Cortex of kidney (tissue), 1 donor: ENCODE measurements at places on chromosomes 6 and 20.

DNA sequence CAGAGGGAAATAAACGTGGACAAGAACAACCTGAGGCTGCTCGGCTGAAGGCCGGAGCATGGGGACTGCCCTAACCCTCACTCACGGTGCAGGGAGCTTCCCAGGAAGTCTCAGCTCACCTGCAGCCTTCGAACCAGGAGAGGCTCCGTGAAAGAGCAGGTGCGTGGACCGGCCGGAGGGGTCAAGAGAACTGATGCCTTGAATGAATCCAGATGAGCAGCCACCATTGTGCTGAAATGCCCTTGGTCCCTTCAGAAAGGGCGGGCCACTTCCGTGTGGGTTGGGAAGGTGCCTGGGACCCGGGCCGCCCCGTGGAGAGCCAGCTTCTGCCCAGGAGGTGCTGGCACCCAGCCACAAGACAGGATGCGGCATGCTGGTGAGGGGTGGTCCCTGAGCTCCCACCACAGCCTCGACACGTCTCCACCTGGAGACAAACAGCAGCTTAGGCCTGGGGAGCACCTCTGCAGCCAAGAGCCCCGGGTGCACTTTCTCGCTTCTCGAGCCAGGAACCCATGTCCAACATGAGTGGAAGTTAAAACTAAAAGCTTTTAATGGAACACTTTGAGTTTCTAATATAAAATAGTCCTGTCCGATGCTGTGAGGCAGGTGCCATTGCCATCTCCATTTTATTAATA lies 83.5 kb downstream of the TTLL2 start:
- DNase-seq, result no peak

- no peak for DNase-seq
Measured at GRCh38 chr6:122681705-122682104, 71.5 kb downstream of the PKIB start.

GRCh38 chr6:33008944-33009861 lies at the start of gene HLA-DOA:
Gene HLA-DOA (minus strand): TSS chr6:33009591.
- no peak for DNase-seq

DNA sequence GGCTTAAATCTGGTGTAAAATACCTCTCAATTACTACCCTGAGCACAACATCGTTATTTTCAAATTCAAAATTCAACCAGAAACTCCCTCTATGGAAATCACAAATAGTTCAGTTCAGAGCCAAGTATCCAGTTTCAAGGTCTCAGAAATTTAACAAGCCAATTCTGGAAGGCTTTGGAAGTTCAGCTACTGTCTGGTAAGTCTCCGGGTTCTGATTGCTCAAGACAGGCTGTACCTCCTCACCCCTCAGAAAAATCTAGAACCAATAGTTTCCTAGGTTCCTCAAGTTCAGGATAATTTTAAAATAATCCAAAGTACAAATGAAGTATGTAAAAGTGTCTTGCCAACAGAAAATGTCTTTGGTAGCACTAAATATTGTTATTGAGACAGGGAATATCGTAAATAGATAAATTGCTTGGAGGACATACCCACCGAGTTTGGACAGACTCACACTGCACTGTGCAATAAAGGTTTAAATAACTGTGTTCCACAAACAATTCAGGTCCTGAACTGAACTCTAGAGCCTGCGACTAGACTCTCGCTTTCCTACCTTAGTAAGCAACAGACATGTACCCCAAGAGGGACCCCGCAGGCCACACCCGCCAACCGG lies 729 bp downstream of the ATG5 start:
- no peak for DNase-seq

GRCh38 chr6:63537201-63537958 lies 34.9 kb upstream of the LOC128125822 start:
- DNase-seq, result no peak

DNA sequence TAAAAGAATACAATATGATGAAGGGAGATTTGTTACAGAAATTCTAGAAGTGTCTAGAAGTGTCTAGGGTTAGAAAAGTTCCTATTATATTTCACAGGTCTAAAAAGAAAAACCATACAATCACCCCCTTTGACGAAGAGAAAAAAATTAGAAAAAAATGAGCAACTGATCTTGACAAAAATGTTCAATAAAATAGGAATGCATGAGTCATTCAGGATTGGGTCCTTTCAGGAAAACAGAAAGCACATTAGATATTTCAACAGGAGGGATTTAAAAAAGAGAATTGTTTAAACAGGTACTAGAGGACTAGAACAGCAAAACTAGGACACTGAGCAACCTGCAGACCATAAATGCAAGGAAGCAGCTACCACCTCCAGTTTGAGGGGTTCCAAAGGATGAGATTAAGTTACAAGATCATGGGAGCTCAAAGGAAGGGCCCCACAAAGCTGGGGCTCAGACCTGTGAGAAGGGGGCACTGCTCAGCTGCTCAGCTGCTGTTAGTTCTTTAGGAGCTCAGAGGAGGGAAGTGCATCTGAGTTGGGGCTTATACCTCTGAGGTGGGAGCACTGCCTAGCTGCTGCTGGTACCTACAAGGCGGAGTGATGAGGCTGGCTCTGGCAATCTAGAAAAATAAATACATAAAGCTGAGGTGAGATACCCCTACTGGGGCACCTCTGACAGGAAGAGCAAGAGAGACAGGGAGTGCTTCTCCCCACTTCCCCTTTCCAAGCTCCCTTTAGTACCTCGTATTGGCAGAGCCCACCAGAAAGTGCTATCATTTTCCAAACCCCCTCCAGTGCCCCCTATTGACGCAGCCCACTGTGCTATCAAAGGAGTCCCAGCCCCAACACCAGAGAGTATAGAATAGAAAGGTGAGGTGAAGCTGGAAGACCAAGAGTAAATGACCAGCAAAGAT lies 27.1 kb upstream of the BEND6 start:
- DNase-seq, result no peak
